CD4-positive, alpha-beta T cell treated with Interleukin-17A for 1 hour (primary cell): ENCODE measurements at places on chromosomes 5 and 9.

GRCh38 chr5:138833726-138834480 lies 41.2 kb downstream of the LRRTM2 start:
- DNase-seq, result no peak

GRCh38 chr9:22382331-22382730 lies 64.3 kb upstream of the DMRTA1 start:
- no peak for DNase-seq

- no peak for DNase-seq
These were observed 109.1 kb downstream of the ALDH1A1 start for GRCh38 chr9:72843520-72844439.

GRCh38 chr5:111680737-111681413 lies 76.1 kb downstream of the NREP start:
- DNase-seq, result no peak

DNA sequence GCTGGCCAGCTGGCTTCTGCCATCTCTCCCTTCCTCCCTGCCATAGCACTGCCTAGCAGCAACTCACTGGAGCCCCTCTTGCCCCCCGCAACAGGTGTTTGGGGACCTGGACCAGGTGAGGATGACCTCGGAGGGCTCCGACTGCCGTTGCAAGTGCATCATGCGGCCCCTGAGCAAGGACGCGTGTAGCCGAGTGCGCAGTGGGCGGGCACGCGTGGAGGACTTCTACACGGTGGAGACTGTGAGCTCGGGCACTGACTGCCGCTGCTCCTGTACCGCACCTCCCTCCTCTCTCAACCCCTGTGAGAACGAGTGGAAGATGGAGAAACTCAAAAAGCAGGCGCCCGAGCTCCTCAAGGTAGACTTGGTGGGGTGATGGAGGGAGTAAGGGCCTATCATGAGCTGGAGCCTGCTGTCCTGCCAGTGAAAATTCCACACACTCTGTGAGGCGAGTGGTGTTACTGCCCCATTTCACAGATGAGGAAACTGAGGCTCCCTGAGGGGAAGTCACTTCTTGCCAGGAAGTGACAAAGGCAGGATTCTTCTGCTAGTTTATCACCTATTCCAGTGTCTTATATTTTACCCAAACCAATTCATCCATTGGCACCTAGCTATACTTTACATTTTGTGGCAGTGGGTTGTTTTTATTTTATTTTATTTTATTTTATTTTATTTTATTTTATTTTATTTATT lies 10.1 kb downstream of the OLFML2A start:
- no peak for DNase-seq
